NCI-H1436 treated with DMSO at 0.1 percent for 48 hours (cell line): ENCODE measurements at places on chromosomes 16 and 17.

- DNase-seq: no peak
Observed at GRCh38 chr17:82278308-82278707, 4.8 kb upstream of the CSNK1D start.

DNA sequence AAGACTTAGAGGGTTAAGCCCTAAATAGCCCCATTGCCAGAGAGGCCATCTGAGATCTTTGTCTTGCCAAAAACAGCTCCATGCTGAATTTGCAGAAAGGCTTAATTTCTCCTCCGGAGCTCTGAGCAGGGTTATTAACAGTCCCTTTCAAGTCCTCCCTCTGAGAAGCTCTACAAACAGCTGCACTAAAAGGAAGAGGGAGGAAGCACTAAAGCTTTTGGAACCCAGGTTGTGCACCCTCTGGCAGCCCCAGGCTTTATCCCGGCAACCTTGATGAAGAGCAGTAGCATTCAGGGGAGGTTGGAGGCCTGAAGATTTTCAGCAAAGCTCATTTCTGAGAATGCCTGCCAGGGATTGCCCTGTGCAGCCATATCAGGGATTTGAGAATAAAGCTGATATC, 554.7 kb downstream of the RBFOX1 start:
- DNase-seq: no peak

DNA sequence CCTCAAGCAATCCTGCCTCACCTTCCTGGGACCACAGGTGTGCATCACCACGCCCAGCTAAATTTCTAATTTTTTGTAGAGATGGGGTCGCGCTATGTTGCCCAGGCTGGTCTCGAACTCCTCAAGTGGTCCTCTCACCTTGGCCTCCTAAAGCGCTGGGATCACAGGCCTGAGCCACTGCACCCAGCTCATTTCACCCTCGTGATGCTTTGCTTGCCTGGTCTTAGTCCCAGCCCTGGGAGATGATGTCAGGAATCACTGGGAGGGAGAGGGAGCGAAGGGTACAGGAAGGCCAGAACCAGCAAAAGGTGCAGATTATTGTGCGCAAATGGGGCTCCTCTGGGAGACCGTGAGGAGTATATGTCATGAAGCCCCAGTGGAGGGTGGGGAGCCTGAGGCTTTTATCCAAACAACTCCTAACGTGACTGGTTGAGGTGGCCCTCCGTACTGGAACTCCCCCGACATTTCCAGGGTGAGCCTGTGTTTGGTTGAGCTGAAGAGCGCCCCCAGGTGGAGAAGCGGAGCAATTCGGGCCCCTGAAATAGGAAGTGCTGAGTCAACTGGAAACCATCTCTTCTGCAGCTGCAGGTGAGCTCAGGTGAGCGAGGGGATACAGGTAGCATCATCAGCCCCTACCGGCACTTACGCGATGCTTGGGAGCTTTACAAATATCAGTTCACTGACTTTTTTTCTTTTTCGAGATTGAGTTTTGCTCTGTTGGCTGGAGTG, 41.2 kb upstream of the HAPSTR1 start:
- DNase-seq: no peak

GRCh38 chr17:71071837-71072236, 902.5 kb downstream of the KCNJ2 start:
- no peak for DNase-seq

DNA sequence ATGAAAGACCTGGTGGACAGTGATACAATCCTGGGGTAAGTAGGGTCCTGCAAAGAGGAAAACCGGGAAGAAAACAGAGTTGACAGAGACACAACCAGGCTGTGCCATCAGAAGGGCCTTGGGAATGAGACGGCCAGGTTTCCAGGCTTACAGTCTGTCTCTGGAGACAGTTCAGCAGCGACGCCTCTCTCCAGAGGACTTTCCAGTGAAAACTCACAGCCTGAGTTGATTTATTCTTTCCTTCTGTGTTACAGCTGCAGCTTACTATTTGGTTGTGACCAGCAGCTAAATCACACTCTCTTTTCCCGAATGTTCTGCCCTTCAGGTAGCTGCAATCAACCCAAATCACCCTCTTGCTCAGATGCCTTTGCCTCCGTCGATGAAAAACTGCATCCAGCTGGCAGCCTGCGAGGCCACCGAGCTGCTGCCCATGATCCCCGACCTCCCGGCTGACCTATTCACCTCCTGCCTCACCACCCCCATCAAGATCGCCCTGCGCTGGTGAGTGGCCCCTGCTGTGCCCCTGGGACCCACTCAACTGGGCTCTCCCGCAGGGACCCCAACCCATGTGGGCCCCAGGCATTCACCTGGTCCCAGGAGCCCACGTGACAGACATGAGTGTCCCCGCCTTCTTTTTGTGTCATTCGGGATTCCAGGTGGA, 209.2 kb downstream of the RPTOR start:
- no peak for DNase-seq

GRCh38 chr16:49602976-49603310, 229.3 kb downstream of the C16orf78 start:
- DNase-seq: no peak

GRCh38 chr17:6507535-6507934, 48.8 kb downstream of the PITPNM3 start:
- DNase-seq: no peak

DNA sequence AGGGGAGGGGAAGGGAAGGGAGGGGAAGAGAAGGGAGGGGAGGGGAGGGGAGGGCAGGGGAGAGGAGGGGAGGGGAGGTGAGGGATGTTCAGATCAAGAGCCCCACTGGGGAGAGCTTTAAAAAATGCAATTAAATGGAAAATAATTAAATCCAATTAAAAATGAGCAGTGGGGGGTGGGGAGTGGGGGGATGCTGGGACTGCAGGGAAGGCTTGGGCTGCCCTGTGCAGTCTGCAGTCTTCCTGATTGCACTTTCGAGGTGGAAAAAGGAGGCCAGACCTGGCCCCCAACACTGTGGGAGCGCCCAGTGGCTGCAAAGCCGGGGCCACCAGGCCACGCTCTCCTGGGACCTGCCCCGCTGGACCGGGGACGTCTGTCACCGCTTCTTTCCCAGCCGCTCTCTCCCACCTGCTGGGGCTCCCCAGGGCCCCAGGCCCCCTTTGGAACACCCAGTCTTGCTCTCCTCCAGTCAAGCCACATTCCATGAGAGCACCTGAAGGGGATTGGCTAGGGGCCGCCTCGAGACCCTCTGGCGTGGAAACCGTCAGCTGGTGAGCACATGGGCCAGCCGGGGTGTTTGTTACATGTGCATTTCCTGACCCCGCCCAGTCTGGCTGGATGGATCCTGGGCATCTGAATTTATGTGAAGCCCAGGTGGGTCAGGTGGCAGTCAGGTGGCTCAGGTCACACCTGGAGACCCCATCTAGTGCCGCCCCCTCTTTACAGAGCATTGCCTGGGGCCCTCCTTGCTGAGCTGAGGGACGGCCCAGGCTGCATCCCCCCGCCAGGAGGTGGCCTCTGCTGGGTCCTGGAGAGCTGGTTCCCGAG, 37.6 kb upstream of the CBFA2T3 start:
- DNase-seq: no peak

DNA sequence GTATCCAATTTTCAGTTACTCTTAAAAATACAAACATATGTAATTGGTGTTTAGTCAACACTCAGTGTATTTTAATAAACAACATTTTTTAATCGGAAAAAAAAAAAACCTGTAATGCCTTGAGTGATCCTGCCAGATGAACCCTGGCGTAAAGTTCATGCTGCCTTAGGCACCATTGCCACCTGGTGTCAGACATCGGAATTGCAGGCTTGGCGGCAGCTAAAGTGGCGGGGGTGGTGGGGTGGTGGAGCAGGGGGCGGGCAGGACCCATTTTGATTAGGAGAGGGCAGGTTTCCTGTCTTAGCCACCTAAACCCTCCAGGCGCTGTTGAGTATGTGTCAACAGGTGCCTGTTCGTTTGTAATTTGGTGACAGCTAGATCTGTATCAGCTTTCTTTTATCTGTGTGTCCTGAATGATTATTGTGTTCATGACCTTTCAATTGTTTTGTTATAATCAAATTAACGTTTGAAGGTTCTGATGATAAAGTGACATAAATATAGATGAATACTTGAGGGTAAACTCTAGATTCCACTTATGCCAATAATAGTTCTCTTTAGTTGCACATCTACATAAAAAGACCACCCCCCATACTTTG, 588.7 kb downstream of the CDH13 start:
- DNase-seq: no peak

GRCh38 chr16:79372503-79373184, 227.9 kb downstream of the MAF start:
- no peak for DNase-seq

DNA sequence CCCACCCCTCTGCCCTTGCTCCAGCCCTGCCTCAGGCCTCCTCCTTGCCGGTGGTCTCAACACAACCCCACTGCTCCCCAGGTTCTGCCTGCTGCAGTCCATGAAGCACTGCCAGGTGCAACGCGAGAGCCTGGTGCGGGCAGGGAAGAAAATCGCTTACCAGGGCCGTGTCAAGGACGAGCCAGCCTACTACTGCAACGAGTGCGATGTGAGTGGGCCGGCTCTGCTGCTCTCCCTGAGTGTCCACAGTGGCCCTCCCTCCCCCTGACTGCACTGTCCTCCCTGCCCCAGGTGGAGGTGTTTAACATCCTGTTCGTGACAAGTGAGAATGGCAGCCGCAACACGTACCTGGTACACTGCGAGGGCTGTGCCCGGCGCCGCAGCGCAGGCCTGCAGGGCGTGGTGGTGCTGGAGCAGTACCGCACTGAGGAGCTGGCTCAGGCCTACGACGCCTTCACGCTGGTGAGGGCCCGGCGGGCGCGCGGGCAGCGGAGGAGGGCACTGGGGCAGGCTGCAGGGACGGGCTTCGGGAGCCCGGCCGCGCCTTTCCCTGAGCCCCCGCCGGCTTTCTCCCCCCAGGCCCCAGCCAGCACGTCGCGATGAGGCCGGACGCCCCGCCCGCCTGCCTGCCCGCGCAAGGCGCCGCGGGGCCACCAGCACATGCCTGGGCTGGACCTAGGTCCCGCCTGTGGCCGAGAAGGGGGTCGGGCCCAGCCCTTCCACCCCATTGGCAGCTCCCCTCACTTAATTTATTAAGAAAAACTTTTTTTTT, 1.8 kb upstream of the TMEM88 start:
- DNase-seq: no peak

- DNase-seq: no peak
Observed at GRCh38 chr16:66750279-66751052, 943 bp downstream of the DYNC1LI2 start.

DNA sequence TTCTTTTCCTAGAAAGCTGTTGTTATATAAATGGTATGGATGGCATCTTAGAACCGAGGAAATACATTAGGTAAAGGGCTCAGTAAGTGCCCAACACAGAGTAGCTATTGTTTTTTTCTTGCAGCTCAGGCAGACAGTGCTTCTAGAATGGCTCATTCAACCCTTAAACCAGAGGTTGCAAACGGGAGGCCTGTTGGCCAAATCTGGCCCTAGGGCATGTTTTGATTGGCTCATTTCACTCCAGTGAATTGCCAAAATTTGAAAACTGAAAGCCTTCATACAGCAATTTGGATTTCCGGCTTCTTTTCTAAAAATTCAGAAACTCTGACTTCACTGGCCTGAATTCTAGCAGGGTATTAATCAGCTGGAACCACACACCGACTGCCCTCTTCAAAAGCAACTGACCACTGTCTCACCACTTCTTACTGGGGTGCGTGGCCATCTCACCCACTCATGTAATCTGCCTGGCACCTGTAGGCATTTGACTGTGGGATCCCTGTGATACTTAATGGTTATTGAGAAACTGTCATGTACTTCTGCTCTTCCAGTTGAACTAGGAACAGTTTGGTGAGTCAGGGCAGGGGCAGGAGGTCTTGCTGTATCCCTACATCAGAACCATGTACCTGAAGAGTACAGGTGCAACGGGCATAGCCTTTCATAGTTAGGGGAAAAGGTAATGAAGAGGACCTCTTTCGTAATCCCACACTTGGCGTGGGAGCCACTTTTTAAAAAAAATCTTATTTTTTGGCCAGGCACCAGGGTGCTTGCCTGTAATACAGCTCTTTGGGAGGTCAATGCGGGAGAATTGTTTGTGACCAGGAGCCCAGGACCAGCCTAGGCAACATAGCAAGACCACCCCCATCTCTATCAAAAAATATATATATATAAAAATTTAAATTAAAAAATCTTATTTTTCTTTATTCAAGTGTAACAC, 53.6 kb upstream of the SCNN1B start:
- no peak for DNase-seq

- DNase-seq: no peak
Observed at GRCh38 chr17:74733365-74734122, 3.5 kb upstream of the RAB37 start.

DNA sequence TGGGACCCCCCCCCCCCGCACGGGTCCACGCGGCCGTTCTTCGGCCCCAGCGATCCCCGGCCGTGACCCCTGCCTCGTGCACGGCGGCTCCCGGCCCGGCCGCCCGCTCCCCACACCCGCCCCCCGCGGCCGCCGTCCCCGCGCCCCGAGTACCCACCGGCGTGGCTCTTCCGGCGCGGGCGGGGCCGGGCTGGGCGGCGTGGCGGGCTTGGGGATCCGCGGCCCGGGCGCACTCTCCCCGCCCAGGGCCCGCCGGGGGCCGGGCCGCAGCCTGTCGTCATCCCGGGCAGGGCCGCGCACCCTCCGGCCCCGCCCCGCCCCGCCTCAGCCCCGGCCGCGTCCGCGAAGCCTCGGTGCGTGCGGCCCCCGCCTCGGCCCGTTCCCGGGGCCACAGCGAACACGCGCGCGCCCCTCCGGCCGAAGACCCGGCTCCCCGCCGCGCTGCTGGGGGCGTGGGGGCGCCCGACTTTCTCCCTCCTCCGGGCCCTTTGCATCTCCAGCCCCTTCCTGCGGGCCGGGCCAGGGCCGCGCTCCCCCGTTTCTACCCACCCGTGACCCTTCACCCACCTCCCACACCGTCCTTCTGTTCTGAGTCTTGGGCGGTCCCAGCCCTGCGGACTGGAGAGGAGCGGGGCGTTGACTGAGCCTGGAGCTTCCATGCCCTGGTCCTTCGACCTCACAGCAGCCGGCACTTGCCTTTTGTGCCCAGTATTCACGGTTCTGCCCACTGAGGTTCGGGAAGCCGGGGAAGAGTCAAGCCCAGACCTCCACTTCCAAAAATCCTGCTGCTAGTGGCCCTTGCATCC, 840 bp downstream of the MYO1C start:
- no peak for DNase-seq

DNA sequence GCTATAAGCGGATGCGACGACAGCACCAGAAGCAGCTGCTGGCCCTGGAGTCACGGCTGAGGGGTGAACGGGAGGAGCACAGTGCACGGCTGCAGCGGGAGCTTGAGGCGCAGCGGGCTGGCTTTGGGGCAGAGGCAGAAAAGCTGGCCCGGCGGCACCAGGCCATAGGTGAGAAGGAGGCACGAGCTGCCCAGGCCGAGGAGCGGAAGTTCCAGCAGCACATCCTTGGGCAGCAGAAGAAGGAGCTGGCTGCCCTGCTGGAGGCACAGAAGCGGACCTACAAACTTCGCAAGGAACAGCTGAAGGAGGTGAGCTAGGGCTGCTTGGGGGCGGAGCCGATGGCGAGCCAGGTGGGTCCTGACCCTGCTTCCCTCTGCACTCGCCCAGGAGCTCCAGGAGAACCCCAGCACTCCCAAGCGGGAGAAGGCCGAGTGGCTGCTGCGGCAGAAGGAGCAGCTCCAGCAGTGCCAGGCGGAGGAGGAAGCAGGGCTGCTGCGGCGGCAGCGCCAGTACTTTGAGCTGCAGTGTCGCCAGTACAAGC, 10.1 kb downstream of the HIRIP3 start:
- DNase-seq: no peak
